ENCODE measurements at places on chromosomes 3 and 15. TPM values are rescaled to one million over a fixed set of nuclear protein-coding genes. Genes with fewer than 3 reads are reported as not detected.

DNA sequence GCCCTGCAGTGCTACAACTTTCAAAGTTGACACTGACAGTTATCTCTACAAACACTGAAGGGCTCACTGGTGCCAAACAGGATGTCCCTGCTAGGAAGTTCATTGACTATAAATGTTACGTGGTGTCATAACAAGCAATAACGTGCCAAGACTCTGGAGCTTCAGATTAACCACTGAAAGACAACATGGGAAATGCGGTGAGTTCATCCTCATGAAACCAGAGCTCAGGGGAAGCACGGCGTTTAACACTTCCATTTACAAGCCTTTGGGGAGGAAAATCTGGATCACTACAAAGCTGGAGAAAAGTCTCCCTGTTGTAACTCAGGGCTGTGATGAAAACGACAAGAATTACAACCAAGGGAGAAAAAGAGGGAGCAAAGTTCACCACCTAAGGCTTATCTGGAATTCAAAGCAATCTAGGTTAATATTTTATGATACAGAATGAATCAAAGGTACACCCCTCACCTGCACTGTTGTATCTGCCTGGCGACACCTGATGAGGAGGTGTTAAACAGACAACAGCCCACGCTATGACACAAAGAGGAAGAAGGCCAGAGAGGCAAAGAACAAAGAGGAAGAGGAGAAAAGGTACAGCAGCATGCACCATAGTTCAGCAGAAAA is 27.0 kb downstream of the SHQ1 start:
- no peak for DNase-seq

- DNase-seq: no peak
These were observed 111.3 kb downstream of the MBNL1 start for GRCh38 chr3:152380043-152380442.

Gene UBE2E1
- 163 TPM for polyA plus RNA-seq

DNA sequence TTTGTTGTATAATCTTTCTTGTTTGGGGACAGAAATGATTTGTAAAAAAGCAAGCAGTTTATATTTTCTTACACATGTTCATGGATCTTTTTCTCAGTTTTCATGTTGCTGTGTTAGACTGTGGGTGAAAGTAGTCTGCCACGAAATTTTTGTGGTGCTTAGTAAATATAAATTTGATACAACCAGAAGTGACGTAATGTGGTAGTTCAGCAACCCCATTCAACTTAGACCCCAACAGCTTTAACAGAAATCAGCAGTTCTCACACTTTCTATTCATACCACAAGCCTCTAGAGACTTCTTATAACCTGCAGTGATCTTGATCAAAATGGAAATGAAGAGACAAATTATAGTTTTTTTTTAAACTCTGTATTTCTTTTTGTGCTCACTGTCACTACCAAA is 120.2 kb upstream of the IGSF10 start:
- no peak for DNase-seq

Gene ADPRH
- polyA plus RNA-seq: 7.7 TPM

Gene CCRL2
- 1.1 TPM for polyA plus RNA-seq

Gene WDR49
- 2.3 TPM for polyA plus RNA-seq

DNA sequence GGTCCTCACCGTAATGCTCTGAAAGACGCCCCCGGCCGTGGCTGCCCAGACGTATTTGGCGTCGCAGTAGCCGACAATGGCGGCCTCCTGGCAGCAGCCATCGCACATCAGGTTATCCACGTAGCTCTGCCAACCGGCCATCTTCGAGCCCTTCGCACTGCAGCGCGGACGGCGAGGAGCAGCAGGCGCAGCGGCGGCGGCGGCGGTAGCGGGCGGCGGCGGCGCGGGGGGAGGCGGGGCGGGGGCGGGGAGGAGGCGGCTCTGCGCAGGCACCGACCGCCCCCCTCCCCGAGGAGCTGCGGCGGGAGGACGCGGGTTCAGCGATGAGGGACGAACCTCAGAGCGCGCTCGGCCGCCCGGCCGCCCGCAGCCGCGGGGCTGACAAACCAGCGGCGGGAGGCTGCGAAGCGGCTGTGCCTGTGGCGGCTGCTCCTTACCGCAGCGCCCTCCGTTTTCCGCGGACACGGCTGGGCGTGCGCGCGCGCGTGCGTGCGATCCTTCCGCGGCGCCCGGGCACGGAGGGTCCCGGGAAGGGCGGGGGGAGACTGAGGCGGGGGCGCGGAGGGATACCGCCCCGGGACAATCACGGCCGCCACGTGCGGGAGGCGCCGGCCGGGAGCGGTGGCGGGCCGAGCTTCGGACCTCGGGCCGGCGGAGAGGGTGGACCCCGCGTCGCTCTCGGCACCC is at the start of gene PFN2:
TSS of gene PFN2 (minus strand) at position 180 of the 687 bp plus-strand sequence. CDS start at position 141, 39 bp downstream.
- DNase-seq: peak; percentile 69

- DNase-seq: peak; percentile 12
These were observed 8.5 kb upstream of the SLC24A5 start for GRCh38 chr15:48112242-48112641.

Gene FNDC3B
- 64.6 TPM for polyA plus RNA-seq

GRCh38 chr3:191355406-191355805 is 25.1 kb upstream of the UTS2B start:
- DNase-seq: no peak

Data from right renal cortex interstitium (tissue), 3 donors.